Pancreas (tissue), 10 donors: ENCODE measurements at places on chromosomes 12 and 14. TPM values are rescaled to one million over a fixed set of nuclear protein-coding genes. Genes with fewer than 3 reads are reported as not detected.
A peak's percentile ranks its signal among the peaks of the same experiment; 100 is the strongest.

GRCh38 chr12:6277982-6278438 is 32.5 kb upstream of the PLEKHG6 start:
- H3K27ac ChIP-seq, result peak overlapping the region; percentile 95
- no peaks in the 10 kb centered on the region for H3K36me3 ChIP-seq
- H3K4me3 ChIP-seq, result peak overlapping the region; percentile 31
- H3K27me3 ChIP-seq, result no peaks in the 10 kb centered on the region

ZNF26 gene
- 5.1 TPM for total RNA-seq

DNA sequence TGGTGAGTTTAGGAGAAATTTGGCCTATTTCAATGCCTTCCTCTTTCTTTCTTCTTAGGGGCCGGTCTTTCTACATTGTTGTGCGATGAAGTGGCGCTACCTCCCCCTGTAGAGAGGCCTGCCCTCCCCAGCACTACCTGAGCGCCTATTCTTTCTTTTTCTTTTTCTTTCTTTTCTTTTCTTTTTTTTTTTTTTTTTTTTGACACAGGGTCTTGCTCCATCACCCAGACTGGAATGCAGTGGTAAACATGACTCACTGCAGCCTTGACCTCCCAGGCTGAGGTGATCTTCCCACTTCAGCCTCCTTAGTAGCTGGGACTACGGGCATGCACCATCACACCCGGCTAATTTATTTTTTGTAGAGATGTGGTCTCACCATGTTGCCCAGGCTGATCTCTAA is 136.1 kb upstream of the MAX start:
- H3K4me1 ChIP-seq, result no peaks in the 10 kb centered on the region
- H3K27ac ChIP-seq, result no peak overlapping the region
- no peak overlapping the region for H3K4me3 ChIP-seq
- DNase-seq, result no peak
- no peaks in the 10 kb centered on the region for H3K27me3 ChIP-seq

DNA sequence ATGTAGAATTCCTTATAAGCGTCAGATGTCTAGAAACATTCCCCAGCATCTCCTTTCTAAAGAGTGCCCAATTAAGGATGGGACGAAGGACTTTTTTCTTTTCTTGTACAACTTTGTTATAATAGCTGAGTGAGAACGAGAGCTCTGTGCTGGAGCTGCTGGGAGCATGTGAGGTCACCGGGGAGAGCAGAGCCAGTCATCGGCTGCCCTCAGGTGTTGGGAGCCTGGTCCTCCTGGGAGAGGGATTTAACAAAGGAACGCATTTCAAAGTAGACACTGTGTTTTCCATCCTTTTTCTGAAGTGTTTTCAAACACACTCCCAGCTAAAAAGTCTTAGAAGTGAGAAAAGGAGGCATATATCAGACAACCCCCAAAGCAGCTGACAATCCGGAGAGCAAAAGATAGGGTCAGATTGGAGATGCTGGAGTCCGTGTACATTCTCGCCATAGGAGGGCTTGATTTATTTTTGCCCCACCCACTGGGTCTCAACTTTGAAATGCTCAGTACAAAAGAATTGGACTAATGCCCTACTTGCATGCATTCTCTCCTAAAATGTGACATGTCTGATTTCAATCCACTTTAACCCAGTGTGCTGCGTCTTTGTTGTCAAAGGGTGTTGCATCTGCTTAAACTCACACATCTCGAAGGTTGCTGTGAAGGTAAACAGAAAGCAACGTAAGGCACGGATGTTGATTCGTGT is 50.8 kb upstream of the PIWIL1 start:
- no peaks in the 10 kb centered on the region for H3K27me3 ChIP-seq
- H3K4me3 ChIP-seq, result no peak overlapping the region
- no peaks in the 10 kb centered on the region for H3K4me1 ChIP-seq
- H3K27ac ChIP-seq, result no peak overlapping the region
- DNase-seq, result no peak
- no peaks in the 10 kb centered on the region for H3K36me3 ChIP-seq

MGST1 gene
- 69.4 TPM for total RNA-seq

LTB4R gene
- total RNA-seq, result 3.2 TPM

SMIM41 gene
- total RNA-seq, result 0.20 TPM

NINJ2 gene
- total RNA-seq, result 0.43 TPM

- no peak for DNase-seq
- no peak overlapping the region for H3K4me3 ChIP-seq
- no peaks in the 10 kb centered on the region for H3K36me3 ChIP-seq
Measured at GRCh38 chr12:48542300-48542928, 17.0 kb downstream of the OR8S1 start.

DNA sequence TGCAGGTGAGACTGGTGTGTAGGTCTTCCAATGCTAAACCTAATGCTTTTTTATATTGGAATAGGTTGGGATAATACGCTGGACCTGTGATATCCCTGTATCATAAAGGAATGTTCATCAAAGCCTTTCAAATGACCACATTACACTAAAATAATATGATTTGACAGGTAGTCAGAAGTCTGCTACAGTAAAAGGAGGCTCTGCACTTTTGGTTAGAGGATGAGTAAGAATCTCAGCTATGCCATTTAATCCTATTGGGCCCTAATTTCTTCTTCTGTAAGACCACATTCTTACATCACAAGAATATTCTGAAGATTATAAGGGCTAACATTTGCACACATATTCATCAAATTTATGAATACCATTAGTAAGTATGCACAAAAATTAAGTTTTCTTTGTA is 250.5 kb upstream of the FLRT2 start:
- no peaks in the 10 kb centered on the region for H3K27me3 ChIP-seq
- no peak overlapping the region for H3K4me3 ChIP-seq
- H3K36me3 ChIP-seq, result no peaks in the 10 kb centered on the region
- H3K27ac ChIP-seq, result no peak overlapping the region
- H3K4me1 ChIP-seq, result no peaks in the 10 kb centered on the region

PZP gene
- not detected for total RNA-seq

FLVCR2 gene
- 3.0 TPM for total RNA-seq

FSCB gene
- not detected for total RNA-seq

GPR65 gene
- total RNA-seq, result 0.52 TPM

- no peaks in the 10 kb centered on the region for H3K4me1 ChIP-seq
- no peak for DNase-seq
- no peak overlapping the region for H3K4me3 ChIP-seq
- no peaks in the 10 kb centered on the region for H3K36me3 ChIP-seq
Measured at GRCh38 chr14:102481791-102482238, 27.8 kb downstream of the ANKRD9 start.

CFAP54 gene
- total RNA-seq, result 0.08 TPM
